ENCODE measurements at places on chromosomes 1 and 21.

DNA sequence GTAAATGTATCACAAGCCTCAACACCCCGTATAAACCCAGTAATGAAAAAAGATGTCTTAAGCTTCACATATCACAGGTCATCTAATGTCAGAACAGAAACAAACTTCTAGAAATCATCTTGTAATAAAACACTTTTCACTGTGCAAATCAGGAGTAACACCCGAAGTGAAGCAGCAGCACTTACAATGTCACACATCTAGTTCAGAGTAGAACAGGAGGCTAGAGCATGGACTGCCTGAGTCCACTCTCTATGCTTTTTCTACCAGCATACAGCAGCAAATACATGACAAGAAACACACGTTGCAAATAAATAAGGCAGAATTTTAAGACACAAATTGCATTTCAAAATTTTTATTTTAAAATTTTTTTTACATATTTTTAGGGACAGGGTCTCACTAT is 57.2 kb downstream of the AKT3 start:
- DNase-seq: no peak

DNA sequence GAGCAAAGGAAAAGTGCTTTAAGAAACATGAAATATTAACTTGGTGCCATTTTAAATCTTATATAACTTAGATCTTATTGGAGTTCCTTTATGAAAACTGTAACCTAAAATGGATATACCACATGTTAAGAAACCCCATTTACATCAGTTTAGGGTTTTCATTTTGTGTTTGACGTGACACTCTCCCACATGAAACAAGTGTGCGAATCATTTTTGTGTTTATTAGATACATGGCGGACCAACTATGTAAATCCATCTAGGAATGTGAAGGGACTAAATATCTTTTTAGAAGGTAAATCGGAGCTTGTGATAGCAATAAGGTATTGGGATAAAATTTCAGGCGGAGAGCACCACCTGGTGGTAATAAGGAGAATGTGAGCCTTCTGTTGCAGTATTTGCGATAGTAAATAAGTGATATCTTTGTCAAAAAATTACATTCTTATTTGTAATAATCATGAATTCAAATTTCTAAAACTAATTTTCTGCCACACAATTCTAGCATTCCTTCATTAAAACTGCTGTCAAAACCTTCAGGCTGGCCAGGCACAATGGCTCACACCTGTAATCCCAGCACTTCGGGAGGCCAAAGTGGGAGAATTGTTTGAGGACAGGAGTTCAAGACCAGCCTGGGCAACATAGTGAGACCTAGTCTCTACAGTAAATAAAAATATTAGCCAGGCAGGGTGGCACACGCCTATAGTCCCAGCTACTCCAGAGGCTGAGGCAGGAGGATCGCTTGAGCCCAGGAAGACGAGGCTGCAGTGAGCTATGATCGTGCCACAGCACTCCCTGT is 31.3 kb downstream of the SMAP2 start:
- DNase-seq: no peak

- DNase-seq: no peak
Observed at GRCh38 chr1:33578557-33579448, 106.4 kb downstream of the ZSCAN20 start.

DNA sequence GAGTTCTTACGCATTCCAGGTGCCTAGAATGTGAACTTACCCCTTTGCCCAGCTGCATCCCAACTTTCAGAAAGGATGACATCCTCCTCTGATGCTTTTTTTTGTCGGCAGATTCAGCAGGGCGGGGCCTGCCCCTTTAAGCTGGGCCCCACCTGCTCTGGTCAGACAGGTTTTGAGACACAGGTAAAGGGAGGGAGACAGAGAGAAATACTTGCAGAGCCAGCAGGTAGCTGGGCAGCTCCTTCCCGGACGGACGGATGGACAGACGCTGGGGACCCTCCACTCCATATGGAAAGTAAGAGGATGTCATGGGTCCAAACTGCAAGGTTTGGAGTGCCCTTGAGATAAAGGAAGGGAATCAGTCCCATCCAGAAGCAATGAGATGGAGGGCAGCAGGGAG is at the start of gene TMEM79:
Gene TMEM79 (plus strand): TSS at position 214 of the 400 bp plus-strand sequence. CDS start 902 bp downstream, outside the sequence.
- DNase-seq: no peak

DNA sequence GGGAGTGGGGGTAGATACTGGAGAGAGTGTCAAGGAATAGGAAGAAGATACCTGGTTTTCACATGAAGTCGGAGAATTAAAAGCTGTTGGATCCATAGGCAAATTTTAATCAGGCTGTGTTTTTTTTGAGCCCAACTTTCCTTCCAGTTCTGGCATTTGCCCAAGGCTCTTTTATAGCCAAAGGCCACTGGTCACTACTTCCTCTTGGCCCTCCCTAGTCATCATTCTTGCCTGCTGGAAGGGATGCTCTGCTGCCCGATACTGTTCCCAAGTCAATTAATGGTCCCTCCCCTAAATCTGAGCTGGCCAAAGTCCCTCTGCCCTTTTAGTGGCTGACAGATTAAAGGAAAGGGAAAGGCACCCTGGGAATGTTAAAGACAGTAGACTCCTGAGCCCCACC is 102.8 kb upstream of the ZNF648 start:
- no peak for DNase-seq

GRCh38 chr1:184556665-184557064 is 169.8 kb downstream of the C1orf21 start:
- DNase-seq: no peak

- DNase-seq: no peak
Observed at GRCh38 chr1:147238053-147238902, 4.2 kb upstream of the CHD1L start.

DNA sequence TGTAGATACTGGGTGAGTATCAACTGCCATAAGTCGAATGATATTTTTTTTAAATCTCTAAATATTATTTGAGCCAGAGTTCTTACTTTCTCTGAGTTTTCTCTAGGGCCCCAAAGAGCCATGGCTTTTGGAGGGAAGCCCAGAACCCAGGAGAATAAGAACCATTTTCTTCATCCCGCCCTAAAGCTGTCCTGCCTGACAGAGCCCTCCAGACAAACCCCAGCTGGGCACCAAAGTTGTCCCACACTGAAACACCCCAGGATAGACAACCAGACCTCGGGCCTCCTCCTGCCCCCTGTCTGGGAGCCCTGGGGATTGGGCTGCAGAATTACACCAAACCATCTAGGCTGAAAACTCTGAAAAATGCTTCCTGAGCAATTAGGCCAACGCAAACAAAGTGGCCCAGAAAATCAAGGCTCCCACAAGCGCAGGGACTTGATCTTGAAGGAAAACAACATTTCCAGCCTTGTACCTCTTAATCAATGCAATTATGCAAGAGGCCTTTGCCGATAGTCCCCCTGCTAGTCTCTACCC is 113.1 kb downstream of the RRAGC start:
- DNase-seq: no peak

- no peak for DNase-seq
Observed at GRCh38 chr1:185480545-185480944, 163.5 kb upstream of the IVNS1ABP start.

DNA sequence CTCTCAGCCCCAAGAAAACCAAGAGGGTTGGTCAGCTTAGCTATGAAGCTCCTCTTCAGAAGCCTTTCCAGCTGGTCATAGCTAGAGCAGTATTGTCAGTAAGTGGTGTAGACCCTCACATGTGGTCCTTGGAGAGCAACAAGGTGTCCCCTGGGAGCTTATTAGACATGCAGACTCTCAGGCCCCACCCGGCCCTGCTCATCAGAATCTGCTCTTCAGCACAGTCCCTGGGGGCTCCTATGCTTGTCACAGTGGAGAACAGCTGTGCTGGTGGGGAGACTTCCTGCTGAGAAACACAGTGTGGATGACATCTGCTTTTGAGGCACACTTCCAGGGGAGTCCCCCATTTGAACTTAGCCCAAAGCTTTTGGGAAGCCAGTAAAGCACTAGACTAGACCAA is 21.9 kb upstream of the NEK2 start:
- DNase-seq: no peak

DNA sequence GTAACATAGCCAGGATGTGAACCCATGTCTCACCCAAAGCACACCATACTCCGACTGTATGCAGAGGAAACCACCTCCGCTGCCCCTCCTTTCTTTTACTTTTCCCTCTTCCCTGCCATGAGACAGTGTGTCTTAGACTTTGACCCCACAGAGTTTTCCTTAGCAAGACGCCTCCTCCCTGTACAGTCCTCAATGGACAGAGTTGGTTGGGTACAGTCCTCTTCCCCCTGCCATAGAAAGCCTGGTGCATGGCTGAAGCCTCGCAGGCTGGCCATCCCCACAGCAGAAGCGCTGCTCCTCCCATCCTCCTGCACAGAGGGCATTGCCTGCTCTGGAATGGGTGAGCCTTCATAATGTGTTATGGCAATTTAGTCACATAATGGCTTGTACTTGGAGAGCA is 127.9 kb downstream of the PLPP3 start:
- no peak for DNase-seq

- no peak for DNase-seq
Observed at GRCh38 chr21:36613059-36613458, 85.9 kb upstream of the SIM2 start.

GRCh38 chr1:43873851-43874250 is 59.8 kb upstream of the ARTN start:
- DNase-seq: no peak

DNA sequence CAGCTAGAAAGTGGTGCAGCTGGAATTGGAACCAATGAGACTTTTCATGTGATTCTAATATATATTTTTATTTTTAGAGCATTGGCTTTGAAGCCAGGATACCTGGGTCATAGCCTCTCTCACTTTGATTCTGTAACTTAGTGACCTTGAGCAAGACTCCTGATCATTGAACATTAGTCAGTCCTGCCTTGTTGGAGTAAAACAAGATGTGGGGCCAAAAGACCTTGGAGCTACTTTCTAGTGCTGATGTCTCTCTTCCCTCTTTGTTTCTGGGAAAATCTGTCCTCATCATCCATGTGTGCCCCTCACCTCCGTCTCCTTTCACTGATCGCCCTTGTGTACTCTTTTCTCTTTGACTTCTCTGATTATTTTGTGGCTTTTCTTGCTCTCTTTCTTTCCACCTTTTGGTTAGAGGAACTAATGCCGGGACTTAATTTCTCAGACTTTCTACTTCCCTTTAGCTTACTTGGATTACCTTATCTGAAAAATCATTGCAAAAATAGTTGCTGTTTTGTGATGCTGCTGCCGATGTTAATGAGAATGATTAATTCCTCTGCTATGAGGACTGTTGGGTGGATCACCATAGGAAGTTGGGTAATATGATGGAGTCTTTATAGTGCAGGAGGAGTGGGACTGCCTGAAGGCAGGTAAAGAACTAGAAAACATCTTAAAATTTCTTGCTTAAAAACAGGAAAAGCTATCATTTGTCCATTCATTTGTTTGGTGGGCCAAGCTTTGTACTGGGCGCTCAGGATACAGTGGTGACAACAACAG is 72.0 kb downstream of the NOS1AP start:
- no peak for DNase-seq

Measured in stimulated activated CD4-positive, alpha-beta T cell treated with anti-CD3 and anti-CD28 coated beads, Interleukin-1b, Interleukin-23, amount 100 ng/mL, for 1 hour (primary cell).